SIG-M5 (cell line): ENCODE measurements at places on chromosomes 11 and 22.

- no peak for DNase-seq
Observed at GRCh38 chr11:95156133-95156721, 66.6 kb downstream of the ENDOD1 start.

- DNase-seq = no peak
Observed at GRCh38 chr11:19368726-19369375, 128.1 kb upstream of the E2F8 start.

GRCh38 chr22:40482391-40482790 lies 112.0 kb downstream of the SGSM3 start:
- DNase-seq = no peak

- DNase-seq = no peak
Observed at GRCh38 chr11:62804310-62805075, 747 bp downstream of the NXF1 start.

DNA sequence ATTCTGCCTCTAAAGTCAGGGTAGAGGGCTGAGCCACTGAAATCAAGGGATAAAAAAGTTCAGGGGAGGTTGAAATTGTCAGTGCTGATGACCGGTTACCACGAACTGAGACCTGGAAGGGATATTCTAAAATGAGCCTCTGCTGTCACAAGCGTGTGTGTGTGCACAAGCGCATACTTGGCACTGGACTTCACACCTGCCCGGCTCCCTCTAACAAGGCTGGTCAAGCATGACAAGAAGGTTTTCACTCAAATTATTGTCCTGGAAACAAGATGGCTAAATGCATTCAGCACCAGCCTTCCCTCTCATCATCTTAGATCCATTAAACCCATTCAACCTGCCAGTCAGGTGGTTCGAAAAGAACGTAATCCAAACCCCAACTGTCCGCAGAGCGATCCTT lies 54.8 kb upstream of the CECR2 start:
- DNase-seq = no peak

GRCh38 chr11:117843666-117844484 lies 19.3 kb upstream of the FXYD2 start:
- DNase-seq = no peak

DNA sequence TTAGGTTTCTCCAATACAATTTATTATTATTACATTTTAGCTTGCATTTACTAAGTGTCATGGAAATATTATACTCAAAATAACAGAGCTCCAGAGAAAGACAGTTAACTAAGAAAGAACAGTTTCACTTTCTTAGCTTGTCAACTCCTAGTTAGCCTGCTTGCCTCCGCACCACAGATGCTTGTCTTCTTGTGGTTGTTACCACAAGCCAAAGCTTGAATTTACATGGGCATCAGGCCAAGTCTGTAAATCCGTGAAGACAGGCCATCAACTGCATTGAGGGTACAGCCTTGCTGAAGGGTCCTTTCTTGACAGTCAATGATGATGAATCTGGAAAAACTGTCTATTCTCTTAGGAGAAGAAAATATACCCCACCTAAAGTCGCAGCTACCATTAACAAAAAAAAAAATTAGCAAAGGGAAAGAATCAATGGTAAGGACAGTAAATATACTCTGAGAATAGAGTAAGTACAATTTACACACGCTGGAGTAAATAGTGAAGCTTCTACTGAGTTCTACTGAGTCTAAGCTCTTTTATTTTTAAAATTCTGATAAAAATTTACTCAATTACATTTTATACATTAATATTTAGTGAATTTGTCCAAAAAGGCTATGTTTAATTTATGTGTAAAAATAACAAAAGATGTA lies 15.6 kb upstream of the DENND5A start:
- DNase-seq = peak; percentile 27

DNA sequence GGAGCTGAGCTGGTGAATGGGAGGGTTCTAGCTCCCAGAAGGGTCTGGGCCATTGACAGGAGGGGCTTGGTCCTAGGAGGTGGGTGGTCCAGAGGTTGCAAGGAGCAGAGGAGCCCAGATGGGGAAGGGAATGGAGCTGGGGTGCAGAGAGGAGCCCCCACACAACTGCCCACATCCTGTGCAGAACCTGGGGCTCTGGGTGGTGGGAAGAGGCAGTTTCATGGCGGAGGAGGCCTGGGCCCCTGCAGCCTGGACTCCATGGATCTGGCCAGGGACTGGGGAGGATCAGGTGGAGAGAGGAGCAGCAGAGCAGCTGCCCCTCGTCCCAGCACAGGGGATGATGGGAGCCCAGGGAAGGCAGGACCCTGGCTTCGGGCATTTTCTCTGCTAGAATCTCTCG lies 963 bp upstream of the ADORA2A start:
- DNase-seq = no peak

- no peak for DNase-seq
Observed at GRCh38 chr22:46699091-46699490, 39.0 kb downstream of the CERK start.

GRCh38 chr22:27996981-27997380 lies 77.9 kb upstream of the PITPNB start:
- DNase-seq = no peak

- no peak for DNase-seq
Observed at GRCh38 chr11:128133501-128133900, 453.9 kb downstream of the ETS1 start.

DNA sequence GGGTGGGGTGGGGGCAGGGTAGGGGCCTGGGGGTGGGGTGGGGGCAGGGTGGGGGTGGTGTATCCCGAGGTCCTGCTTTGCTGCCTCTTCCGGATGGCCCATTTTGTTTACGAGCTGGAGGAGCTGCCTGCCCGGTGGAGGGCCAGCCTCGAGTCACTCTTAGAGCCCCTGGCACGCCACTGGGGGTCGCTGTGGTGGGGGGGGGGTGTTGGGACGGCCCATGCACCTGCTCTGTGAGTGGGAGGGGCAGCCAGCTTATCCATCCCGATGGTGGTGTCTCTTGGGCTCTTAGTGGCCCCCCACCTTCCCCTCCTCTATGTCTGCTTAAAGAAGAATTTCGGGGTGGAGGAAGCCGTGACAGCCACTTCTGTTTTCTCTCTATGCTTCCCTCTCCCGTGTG lies 24.6 kb downstream of the MRGPRD start:
- no peak for DNase-seq

DNA sequence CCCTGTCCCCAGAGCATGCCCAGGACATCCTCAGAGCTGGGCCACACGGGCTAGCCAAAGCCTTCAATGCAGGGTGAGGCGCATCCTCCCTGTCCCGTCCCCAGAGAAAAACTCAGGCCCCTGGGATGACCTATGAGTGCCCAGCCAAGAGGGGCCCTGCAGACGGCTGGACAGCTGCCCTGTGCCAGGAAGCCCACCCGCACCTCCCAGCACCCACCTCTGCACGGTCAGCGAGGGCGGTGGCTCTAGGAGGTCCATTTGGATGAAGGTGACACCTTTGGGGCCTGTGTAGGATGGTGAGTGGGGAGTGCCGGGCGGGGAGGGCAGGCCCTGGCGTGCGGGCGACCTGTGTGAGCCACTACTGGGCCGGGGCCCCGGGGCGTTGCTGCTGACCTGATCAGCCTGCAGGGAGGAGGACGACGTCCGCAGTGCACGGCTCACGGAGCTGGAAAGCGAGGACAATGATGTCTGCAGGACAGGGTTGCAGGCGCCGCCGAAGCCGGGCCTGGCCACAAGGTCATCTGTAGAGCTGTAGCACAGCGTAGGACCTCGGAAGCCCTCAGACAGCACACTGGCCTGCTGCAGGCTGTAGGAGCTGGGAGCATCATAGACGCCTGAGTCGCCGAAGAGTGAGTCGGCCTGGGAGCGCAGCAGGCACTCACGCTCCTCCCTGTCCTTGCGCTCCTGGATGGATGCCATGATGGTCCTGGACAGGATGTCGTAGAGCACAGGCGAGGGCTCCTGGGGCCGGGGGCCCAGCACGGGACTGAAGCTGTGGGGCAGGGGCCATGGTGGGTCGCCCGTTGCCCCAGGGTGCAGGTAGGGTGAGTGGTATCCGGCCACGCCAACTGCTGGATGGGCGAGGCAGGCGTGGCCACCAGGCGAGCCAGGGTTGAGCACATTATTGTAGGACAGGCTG lies 180.5 kb downstream of the IGLL1 start:
- no peak for DNase-seq

DNA sequence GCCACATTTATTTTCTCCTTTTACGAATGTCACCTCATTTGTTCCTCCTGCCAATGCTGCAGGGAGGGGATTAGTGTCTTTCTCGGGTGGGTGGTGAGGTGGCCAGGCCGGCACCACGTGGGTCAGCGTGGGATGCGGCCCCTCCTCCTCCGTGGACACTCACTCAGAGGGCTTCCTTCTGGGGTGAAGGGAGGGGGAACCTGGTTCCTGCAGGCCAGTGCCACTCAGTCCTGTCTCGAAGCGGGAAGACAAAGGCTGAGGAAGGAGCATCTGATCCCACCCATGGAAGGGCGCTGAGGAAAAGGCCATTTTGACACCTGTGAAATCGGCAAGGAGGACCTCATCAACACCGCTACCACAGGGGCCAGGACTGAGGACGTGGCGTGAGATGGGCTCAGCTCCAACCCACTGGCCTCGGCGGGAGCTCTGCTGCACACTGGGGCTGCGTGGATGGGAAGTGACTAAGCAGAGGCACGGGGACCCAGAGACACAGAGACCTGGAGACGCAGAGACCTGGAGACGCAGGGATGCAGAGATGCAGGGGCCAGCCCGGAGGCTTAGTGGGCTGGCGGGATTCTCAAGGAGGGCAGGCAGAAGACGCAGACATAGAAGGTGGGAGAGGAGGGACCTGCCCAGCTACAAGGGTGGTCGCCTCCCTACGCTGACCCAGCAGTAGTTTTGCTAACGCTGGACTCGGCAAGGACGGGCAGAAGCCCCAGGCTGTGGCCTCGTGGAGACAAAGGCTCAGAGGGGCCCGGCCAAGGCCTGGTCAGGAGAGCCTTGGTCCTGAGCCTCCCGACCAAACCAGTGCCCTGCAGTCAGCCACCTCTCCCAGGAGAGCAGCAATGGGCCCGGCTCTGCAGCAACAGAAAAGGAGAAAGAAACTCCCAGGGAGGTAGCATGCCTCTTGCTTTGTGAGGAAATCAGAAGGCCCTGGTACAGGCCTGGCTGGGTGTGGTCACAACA lies 1071.2 kb downstream of the BRD1 start:
- DNase-seq = no peak

- DNase-seq = no peak
Observed at GRCh38 chr22:38788021-38788816, 5.7 kb downstream of the DNAL4 start.

DNA sequence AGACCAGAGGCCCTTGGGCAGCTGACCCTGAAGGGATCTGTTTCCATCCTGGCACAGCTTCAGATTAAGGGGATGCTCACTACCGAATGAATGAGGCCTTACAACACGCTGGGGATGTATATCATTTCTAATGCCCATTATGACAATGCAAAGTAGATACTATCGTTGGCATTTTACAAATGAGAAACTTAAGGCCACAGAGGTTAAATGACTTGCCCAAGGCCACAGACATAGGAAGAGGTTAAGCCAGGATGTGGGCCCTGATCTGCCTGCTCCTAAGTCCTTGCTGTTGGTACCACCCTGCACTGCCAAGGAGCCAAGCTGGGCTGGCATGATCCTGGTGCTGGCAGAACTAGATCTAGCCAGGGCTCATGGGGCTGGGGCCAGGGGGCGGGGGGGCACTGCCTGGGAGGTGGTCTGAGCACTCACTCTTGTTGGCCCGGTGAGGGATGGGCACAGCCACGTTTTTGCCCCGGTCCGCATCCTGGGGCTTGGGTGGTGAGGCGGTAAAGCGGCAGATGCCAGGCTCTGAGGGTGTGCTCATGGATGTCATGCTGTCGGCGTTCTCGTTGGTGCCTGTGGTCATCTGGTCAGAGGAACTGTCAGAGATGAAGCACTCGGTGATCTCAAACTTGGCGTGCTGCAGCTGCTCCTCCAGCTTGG lies 102.8 kb downstream of the CEP164 start:
- no peak for DNase-seq

GRCh38 chr11:8373519-8374432 lies 110.1 kb upstream of the LMO1 start:
- no peak for DNase-seq

DNA sequence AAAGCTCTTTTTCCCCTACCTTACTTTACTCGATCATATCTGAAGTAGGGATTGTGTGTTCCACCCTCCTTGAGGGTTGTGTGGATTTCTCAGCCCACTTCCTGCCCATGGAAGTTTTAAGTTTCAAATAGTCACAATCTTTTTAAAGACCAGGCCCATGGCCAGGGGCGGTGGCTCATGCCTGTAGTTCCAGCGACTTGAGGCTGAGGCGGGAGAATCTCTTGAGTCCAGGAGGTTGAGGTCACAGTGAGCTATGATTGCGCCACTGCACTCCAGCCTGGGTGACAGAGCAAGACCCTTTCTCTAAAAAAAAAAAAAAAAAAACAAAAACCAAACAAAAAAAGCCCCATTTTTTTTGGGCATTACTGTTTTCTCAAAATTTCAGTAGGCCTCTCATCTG lies 36.3 kb upstream of the LRRC10B start:
- no peak for DNase-seq

DNA sequence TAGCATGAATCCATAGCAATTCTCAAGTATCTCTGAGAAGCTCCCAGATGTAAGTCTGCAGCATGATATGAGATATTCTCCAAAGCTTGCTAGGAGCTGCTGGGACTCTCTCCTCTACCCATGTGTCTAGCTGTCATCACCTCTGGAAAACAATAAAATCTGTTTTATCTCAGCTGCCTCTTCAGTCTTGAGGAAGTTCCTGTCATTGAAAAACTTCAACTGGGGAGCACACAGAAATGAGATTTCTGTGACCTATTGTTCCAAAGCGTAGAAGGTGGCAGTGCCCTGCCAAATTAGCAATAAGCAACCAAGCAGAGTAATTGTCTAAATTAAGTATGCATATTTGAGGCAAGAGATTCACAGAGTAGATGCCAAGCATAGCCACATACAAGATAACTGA lies 1380.6 kb upstream of the RAG2 start:
- DNase-seq = no peak

GRCh38 chr11:84022201-84022600 lies 736.0 kb upstream of the CCDC90B start:
- DNase-seq = no peak

- DNase-seq = peak; percentile 34
Observed at GRCh38 chr11:15113381-15113780, 1.3 kb upstream of the INSC start.
